ENCODE measurements at places on chromosomes 1 and 21. TPM values are rescaled to one million over a fixed set of nuclear protein-coding genes. Genes with fewer than 3 reads are reported as not detected.
A peak's percentile ranks its signal among the peaks of the same experiment; 100 is the strongest.

Gene WNT3A
- not detected for total RNA-seq

DNA sequence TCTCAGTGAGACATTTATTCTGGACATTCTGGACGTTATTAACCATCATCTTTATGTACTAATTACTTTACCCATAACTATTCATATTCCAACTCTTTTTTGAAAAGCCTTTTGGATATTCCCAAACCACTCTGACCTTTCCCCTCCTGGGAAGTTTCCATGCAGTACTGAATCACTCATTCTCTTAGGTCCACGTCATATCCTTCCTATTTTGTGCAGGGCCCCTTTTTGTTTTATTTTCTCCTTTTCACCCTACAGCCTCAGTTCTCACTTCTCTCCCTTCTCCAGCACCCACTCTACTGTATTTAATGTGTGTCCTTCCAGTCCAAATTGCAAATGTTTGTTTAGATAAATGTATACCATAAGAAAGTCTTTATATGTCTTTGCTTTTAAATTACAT, 16.4 kb upstream of the ATP1A1 start:
- DNase-seq, result peak; percentile 57

GRCh38 chr1:7640920-7641585, 130.0 kb upstream of the VAMP3 start:
- no peak for DNase-seq

DNA sequence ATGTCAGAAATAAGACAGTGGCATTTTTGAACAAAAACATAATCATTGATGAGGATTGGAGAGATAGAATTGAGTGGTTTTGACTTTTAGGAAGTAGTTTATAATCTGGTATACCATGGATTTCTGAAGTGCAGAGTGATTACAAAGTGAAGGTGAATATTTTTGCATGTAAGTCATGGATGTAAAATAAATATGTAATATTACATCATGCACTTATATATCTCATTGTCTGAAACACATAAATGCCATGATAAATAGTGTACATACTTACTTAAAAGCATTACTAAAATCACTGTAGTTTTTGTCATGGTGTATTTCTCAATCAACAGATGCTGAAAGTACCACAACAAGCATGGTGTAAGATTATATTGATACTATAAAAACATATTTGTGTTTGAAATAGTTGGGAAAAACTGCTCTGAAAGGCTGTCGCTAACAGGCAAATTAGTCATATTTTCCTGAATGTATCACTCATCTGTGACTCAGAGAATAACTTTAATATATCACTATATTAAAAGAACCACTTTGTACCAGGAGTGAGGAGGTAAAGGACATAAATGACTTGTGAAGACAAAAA, 24.8 kb upstream of the RGS18 start:
- peak; percentile 49 for DNase-seq

GRCh38 chr1:25779388-25779787, 20.6 kb upstream of the SELENON start:
- DNase-seq, result no peak

Gene FAM151A
- not detected for total RNA-seq

Gene ERG
- total RNA-seq, result 9.9 TPM

DNA sequence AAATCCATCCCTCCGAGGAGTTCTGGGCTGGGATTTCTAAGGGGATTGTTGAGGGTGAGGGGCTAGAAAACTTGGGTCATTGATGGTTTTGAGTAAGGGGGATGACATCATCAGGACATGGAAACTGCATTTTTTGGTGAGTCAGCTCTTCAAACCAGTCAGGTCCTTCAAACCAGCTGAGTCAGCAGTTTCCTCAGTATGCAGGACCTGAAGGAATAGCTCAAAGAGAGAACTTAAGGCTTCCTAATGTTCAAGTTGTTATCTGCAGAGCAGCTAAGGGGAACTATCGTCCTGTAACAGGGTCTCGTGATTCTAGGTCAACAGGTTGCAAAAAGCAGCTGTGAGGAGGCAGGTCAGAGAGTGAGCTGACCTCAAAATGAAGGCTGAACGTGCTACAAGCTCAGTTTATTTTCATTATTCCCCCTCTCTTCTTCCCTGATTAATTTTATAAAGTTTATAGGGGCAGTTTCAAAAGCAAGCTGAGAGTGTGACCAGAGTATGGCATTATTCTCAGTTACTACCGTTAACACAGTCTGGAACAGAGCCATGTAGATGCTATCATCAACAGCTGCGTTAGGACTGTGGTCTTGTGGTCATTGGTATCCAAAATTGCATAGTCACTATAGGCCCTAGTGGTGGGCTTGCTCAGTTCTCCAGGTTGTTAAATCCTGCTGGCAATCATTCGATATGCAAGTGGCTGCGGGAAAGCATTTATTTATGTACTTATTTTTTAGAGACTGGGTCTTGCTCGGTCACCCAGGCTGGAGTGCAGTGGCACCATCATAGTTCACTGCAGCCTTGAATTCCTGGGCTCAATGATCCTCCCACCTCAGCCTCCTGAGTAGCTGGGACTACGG, 10.7 kb upstream of the SDC3 start:
- DNase-seq, result peak; percentile 58

DNA sequence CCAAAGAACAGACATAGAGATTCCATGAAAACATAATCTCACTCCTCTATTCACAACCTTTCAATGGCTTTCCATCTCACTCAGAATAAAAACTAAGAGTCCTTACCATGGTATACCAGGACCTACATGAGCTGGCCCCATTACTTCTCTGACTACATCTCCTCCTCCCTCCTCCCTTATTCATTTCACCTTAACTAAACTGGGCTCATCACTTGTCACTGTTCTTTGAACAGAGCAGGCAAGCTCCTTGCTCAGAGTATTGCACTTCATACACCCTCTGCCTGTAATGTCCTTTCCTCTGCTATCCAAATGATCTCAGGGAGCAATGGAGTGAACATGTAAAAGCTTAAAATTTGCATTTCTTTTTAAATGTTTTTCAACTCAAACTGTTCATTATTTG, 142.0 kb downstream of the MRPL39 start:
- DNase-seq, result no peak

DNA sequence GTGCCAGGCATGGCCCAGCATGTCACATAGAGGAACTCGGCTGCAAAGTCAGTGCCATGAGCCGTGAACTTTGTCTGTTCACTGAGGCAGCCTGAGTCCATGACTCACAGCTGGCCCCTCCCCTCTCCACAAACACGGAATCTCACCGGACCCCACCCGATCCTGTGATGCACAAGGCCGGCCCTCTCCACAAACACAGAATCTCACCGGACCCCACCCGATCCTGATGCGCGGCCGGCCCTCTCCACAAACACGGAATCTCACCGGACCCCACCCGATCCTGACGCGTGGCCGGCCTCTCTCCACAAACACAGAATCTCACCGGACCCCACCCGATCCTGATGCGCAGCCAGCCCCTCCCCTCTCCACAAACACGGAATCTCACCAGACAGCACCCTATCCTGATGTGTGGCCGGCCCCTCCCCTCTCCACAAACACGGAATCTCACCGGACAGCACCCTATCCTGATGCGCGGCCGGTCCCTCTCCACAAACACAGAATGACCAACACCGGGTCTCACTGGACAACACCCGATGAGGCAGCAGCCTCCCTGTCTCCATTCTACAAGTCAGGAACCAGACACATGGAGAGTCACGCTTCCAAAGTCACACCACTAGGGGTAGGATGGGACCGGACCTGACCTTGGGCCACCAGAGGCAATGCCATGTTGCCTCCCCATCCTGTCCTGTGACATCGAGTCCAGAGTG, 39.6 kb upstream of the GPR153 start:
- peak; percentile 21 for DNase-seq

DNA sequence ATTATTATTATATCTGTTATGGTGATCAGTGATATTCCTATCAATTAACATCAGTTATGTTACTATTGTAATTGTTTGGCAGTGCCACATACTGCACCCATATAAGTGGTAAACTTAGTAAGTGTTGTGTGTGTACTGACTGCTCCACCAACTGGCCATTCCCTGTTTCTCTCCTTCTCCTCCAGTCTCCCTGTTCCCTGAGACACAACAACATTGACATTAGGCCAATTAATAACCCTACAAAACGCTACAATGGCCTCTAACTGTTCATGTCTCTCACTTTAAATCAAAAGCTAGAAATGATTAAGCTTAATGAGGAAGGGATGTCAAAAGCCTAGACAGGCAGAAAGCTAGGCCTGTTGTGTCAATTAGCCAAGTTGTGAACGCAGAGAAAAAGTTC, 6.6 kb upstream of the THRAP3 start:
- DNase-seq, result peak; percentile 63

Gene LINGO4
- not detected for total RNA-seq

Gene EFNA1
- total RNA-seq, result 0.16 TPM

GRCh38 chr21:29145354-29145782, 14.9 kb downstream of the MAP3K7CL start:
- peak; percentile 93 for DNase-seq

Gene LAMC2
- 2.0 TPM for total RNA-seq

GRCh38 chr21:46429754-46430681, 28.7 kb upstream of the DIP2A start:
- DNase-seq, result no peak

Gene F3
- 24.0 TPM for total RNA-seq

DNA sequence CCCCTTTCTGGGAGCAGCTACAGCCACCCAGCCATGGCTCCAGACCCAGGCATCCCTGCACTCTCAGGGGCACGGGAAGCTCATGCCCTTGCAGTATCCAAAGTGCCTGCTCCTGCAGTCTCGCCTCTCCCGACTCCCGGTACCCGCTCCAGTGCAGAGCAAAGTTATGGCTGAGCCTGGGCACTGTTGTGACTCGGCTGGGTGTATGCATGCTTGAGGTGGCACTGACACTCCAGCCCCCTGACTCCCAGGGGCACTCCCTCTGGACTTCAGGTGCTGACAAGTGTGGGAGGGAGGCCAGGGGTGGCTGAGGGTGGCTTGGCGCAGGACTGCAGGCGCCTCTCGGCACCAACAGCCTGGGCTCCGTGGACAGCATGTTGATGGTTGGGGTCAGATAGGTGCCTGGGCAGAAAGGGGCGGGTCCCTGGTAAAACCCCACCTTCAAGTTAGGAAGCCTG, 580.1 kb upstream of the ADGRL2 start:
- no peak for DNase-seq

Gene ADCY10
- total RNA-seq, result 0.09 TPM
